Immature natural killer cell (primary cell): ENCODE measurements at places on chromosomes 12 and 14. TPM values are rescaled to one million over a fixed set of nuclear protein-coding genes. Genes with fewer than 3 reads are reported as not detected.

DNA sequence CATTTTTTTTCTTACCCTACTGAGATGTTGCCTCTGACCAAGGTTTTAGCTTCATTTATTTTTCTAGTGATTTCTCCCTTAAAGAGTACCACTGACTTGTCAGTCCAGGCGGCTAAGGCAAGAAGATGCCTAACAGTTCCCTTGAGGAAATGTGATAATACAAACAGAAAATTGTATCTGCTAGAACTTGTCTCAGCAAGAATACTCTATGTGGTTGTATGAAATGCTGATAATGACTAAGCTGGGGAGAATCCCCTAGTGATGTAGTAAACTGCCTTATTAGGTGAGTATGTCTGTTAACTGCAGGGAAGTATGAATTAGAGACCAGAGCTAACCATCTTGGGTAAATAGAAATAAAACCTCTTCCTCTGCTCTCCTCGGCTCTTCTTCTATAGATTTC, 6.7 kb downstream of the C12orf54 start:
- H3K4me3 ChIP-seq: no peak overlapping the region
- no peak for DNase-seq
- H3K27me3 ChIP-seq: peaks cover 3% of the 10 kb centered on the region
- H3K27ac ChIP-seq: no peak overlapping the region

GRCh38 chr12:37547611-37548010, 769.0 kb upstream of the ALG10B start:
- H3K27ac ChIP-seq: no peak overlapping the region
- no peak overlapping the region for H3K4me3 ChIP-seq
- DNase-seq: no peak

- H3K27ac ChIP-seq: no peak overlapping the region
- H3K27me3 ChIP-seq: peaks cover 1% of the 10 kb centered on the region
- no peak for DNase-seq
- peaks cover 5% of the 10 kb centered on the region for H3K4me1 ChIP-seq
- no peaks in the 10 kb centered on the region for H3K36me3 ChIP-seq
- H3K4me3 ChIP-seq: no peak overlapping the region
These were observed 172.3 kb downstream of the NDUFA12 start for GRCh38 chr12:94831081-94831751.

Gene PRB2
- not detected for polyA plus RNA-seq

GRCh38 chr12:49897276-49897675, 6.4 kb downstream of the FAIM2 start:
- H3K4me1 ChIP-seq: peaks cover 2% of the 10 kb centered on the region
- H3K4me3 ChIP-seq: no peak overlapping the region
- H3K27me3 ChIP-seq: peaks cover 8% of the 10 kb centered on the region

DNA sequence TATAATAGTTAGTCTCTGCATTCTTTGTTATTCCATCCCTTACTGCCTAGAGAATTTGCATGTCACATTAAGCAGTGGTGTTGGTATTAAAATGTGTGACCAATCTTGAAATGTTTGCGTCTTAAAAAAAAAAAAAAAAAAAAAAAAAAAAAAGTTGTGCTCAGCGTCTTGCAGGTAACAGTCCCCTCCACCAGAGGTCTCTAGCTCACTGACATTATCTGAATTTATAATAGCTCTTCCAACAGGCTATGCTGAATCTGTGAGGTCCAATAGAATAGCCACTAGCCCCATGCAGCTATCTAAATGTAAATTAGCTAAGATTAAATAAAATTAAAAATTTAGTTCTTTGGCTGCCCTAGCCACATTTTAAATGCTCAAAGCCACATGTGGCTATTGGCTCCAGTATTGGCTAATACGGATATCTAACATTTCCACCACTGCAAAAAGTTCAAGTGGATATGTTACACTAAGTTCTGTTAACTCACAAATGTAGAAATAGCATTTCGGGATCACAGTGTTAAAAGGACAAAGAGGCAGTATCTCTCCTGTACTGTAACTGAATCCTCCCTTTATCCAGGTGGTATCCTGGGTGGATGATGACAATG, 28.7 kb downstream of the NKX2-8 start:
- no peaks in the 10 kb centered on the region for H3K27me3 ChIP-seq
- no peak overlapping the region for H3K27ac ChIP-seq
- H3K36me3 ChIP-seq: no peaks in the 10 kb centered on the region
- H3K4me3 ChIP-seq: no peak overlapping the region

- DNase-seq: no peak
- H3K4me3 ChIP-seq: no peak overlapping the region
- no peak overlapping the region for H3K27ac ChIP-seq
- H3K36me3 ChIP-seq: no peaks in the 10 kb centered on the region
- no peaks in the 10 kb centered on the region for H3K4me1 ChIP-seq
These were observed 159.1 kb upstream of the RTL1 start for GRCh38 chr14:101062601-101063000.

Gene ITGA7
- not detected for polyA plus RNA-seq

DNA sequence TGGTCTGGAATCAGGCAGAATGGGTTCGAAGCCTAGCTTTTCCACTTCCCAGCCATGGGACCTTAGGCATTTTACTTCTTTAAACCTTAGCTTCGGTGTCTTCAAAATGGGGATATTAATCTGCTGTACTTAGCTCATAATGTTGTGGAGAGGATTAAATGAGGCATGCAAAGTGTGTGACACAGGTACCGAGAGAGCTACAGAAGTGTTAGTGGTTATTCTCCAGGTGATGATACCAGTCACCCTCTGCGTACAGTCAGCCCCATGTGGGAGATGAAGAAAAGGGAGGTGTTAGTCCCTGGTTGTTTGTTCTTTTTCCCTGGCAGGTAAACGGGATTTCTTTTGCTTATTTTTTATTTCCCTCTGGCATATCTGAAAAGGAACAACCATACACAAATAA, 212.1 kb downstream of the PHLDA1 start:
- no peak overlapping the region for H3K27ac ChIP-seq
- no peak overlapping the region for H3K4me3 ChIP-seq
- DNase-seq: no peak
- no peaks in the 10 kb centered on the region for H3K36me3 ChIP-seq
- no peaks in the 10 kb centered on the region for H3K27me3 ChIP-seq
- H3K4me1 ChIP-seq: no peaks in the 10 kb centered on the region

- H3K27ac ChIP-seq: no peak overlapping the region
- H3K4me1 ChIP-seq: no peaks in the 10 kb centered on the region
- no peak overlapping the region for H3K4me3 ChIP-seq
- H3K27me3 ChIP-seq: peaks cover 4% of the 10 kb centered on the region
These were observed 25.0 kb upstream of the NR1H4 start for GRCh38 chr12:100448656-100449055.

- peaks cover 11% of the 10 kb centered on the region for H3K36me3 ChIP-seq
- DNase-seq: no peak
- H3K4me3 ChIP-seq: no peak overlapping the region
- peaks cover 35% of the 10 kb centered on the region for H3K27me3 ChIP-seq
These were observed 6.4 kb downstream of the NKX2-1 start for GRCh38 chr14:36513451-36514277.

GRCh38 chr14:77086951-77087350, 11.1 kb upstream of the CIPC start:
- H3K4me1 ChIP-seq: no peaks in the 10 kb centered on the region
- H3K4me3 ChIP-seq: no peak overlapping the region
- no peak overlapping the region for H3K27ac ChIP-seq
- H3K27me3 ChIP-seq: no peaks in the 10 kb centered on the region
- no peaks in the 10 kb centered on the region for H3K36me3 ChIP-seq

- no peaks in the 10 kb centered on the region for H3K36me3 ChIP-seq
- no peaks in the 10 kb centered on the region for H3K4me1 ChIP-seq
- no peak for DNase-seq
These were observed 1337.4 kb downstream of the FSCB start for GRCh38 chr14:43169722-43170121.

- peak; percentile 3 for DNase-seq
- peaks cover 8% of the 10 kb centered on the region for H3K36me3 ChIP-seq
- peak overlapping the region; percentile 68 for H3K27ac ChIP-seq
- peak overlapping the region; percentile 96 for H3K4me3 ChIP-seq
These were observed 754 bp downstream of the ZNF605 start for GRCh38 chr12:132955094-132956010.

Gene GPR65
- 55.9 TPM for polyA plus RNA-seq

Gene TXNDC16
- 3.0 TPM for polyA plus RNA-seq

DNA sequence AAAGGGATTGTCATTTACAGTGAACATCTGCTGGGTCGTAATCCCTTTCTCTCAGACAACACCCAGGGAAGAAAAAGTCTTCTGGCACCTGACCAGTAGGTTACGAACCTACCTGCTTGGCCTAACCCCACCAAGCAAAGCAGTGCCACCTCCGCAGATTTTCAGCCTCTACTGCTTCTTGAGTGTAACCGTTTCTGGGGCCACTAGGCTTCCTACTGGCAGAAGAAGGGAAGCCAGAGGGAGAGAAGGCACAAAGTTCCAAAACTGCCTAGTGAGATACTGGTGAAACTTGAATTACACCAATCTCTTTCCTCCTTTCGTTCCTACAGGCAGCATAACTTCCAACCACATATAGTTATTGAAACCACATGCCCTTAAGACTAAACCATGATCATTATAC, 383.6 kb downstream of the BCAT1 start:
- no peak for DNase-seq
- peaks cover 38% of the 10 kb centered on the region for H3K4me1 ChIP-seq
- H3K27ac ChIP-seq: no peak overlapping the region
- H3K4me3 ChIP-seq: no peak overlapping the region
- H3K36me3 ChIP-seq: no peaks in the 10 kb centered on the region

Gene CHST11
- 90.1 TPM for polyA plus RNA-seq

GRCh38 chr14:50812180-50812579, 18.8 kb downstream of the NIN start:
- H3K4me1 ChIP-seq: peaks cover 46% of the 10 kb centered on the region
- no peak overlapping the region for H3K27ac ChIP-seq
- peaks cover 3% of the 10 kb centered on the region for H3K27me3 ChIP-seq
- H3K36me3 ChIP-seq: peaks cover 5% of the 10 kb centered on the region
- peak overlapping the region; percentile 10 for H3K4me3 ChIP-seq
- DNase-seq: no peak

Gene RASSF8
- polyA plus RNA-seq: not detected

Gene SLC38A4
- not detected for polyA plus RNA-seq

DNA sequence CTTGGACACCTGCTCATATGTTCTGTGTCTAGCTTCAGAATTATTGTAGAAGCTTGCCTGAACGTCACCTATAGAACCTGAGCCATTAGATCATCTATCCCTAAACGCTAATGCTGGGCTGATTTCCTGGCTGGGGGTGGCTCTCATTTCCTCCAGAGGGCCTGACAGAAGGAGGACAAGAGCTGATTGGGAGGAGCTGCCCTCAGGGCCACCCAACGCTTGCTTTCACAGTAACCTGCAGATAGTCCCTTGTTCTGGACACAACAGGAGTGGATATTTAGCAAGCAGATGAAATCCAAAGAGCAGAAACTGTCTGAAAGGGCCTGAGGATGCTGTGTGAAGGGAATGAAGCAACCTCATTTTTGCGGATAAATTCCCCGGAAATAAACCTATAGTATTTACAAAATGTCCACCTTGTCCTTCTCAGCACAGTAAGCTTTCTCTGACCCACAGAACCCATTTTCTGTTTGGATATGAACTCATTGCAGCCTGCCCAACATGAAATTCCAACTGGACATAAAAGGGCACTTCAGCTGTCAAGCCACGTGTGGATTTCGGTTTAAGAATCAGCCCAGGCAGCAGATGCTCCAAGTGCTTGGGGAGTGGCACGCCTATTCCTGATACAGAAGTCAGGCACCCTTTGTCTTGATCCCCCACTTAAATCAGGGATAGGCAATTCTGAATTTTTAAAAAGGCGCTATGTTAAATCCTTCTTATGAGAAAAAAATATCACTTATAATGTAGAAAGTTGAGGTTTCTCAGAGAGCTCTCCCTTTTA, 32.8 kb upstream of the TUBA1C start:
- no peak for DNase-seq
- H3K4me1 ChIP-seq: peaks cover 15% of the 10 kb centered on the region
- H3K36me3 ChIP-seq: no peaks in the 10 kb centered on the region
- peaks cover 19% of the 10 kb centered on the region for H3K27me3 ChIP-seq

Gene ASIC1
- not detected for polyA plus RNA-seq

GRCh38 chr12:16475521-16475920, 128.1 kb downstream of the MGST1 start:
- no peaks in the 10 kb centered on the region for H3K4me1 ChIP-seq
- no peak overlapping the region for H3K27ac ChIP-seq
- no peaks in the 10 kb centered on the region for H3K27me3 ChIP-seq
- no peaks in the 10 kb centered on the region for H3K36me3 ChIP-seq
- no peak for DNase-seq

GRCh38 chr14:69363964-69364363, 34.1 kb downstream of the ERH start:
- H3K36me3 ChIP-seq: no peaks in the 10 kb centered on the region
- peaks cover 6% of the 10 kb centered on the region for H3K27me3 ChIP-seq
- no peaks in the 10 kb centered on the region for H3K4me1 ChIP-seq
- H3K27ac ChIP-seq: no peak overlapping the region
- no peak overlapping the region for H3K4me3 ChIP-seq
- DNase-seq: no peak

GRCh38 chr14:59333235-59333634, 131.9 kb downstream of the GPR135 start:
- H3K27ac ChIP-seq: no peak overlapping the region
- no peak for DNase-seq
- peaks cover 38% of the 10 kb centered on the region for H3K36me3 ChIP-seq

GRCh38 chr14:35987731-35988130, 161.6 kb downstream of the BRMS1L start:
- H3K27me3 ChIP-seq: no peaks in the 10 kb centered on the region
- DNase-seq: no peak
- no peak overlapping the region for H3K27ac ChIP-seq
- H3K4me3 ChIP-seq: no peak overlapping the region
- H3K36me3 ChIP-seq: no peaks in the 10 kb centered on the region

DNA sequence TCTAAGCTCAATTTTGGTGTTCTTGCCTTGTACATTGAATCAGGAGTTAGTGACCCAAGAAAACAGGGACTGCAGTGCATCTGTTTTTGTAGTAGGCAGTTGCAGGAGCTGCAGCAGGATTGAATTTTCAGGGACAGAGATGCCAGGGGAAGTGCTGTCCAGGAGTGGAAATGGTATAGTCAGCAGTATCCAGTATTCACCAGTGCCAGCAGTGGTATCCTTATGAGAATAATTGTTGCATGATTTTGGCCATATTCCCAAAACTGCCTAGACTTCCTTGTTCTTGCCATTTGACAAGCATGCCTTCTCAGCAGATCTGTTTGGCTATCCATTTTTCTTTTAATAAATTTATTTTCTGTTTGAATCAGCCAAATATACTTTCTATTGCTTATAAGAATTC, 18.6 kb upstream of the ABCD2 start:
- H3K27me3 ChIP-seq: peaks cover 9% of the 10 kb centered on the region
- no peak overlapping the region for H3K4me3 ChIP-seq
- no peak overlapping the region for H3K27ac ChIP-seq
- no peaks in the 10 kb centered on the region for H3K36me3 ChIP-seq
- DNase-seq: no peak
- H3K4me1 ChIP-seq: no peaks in the 10 kb centered on the region

GRCh38 chr14:23610815-23611289, 25.3 kb upstream of the DHRS2 start:
- H3K4me1 ChIP-seq: peaks cover 30% of the 10 kb centered on the region
- peaks cover 6% of the 10 kb centered on the region for H3K27me3 ChIP-seq
- peaks cover 3% of the 10 kb centered on the region for H3K36me3 ChIP-seq
- H3K4me3 ChIP-seq: peak overlapping the region; percentile 71
